ENCODE measurements at places on chromosomes 2 and 18. TPM values are rescaled to one million over a fixed set of nuclear protein-coding genes. Genes with fewer than 3 reads are reported as not detected.

- no peaks in the 10 kb centered on the region for H3K36me3 ChIP-seq
- H3K4me1 ChIP-seq: no peaks in the 10 kb centered on the region
- no peak overlapping the region for H3K27ac ChIP-seq
- DNase-seq: no peak
- no peak overlapping the region for H3K4me3 ChIP-seq
Measured at GRCh38 chr18:45748501-45748900, 24.5 kb downstream of the SLC14A1 start.

DNA sequence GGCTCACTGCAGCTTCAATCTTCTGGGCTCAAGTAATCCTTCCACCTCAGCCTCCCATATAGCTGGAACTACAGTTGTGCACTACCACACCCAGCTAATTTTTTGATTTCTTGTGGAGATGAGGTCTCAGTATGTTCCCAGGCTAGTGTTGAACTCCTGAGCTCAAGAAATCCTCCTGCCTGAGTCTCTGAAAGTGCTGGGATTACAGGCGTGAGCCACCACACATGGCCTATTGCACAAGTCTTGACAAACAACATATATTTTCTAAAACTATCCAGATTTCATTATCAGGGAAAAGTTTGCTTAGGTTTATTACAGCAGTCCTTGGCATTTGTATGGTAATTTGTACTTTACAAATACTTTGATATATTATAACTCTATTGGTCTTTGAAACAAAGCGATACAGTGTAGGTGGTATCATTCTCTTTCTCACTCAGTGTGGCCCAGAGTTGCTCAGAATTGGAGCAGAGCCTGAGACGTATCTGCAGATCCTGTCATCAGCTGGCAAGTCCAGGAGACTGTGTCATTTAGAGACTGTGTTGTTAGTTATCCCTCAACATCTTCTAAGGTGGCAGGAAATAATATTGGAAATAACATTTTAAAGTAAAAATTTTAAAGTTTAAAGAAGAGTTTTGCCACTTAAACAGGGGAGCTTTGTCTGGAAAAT is 41.4 kb downstream of the PDK1 start:
- DNase-seq: no peak
- no peak overlapping the region for H3K4me3 ChIP-seq
- no peaks in the 10 kb centered on the region for H3K27me3 ChIP-seq
- no peaks in the 10 kb centered on the region for H3K4me1 ChIP-seq

GRCh38 chr2:113351375-113352355 is 72.9 kb upstream of the PAX8 start:
- no peak for DNase-seq
- H3K27me3 ChIP-seq: no peaks in the 10 kb centered on the region
- no peaks in the 10 kb centered on the region for H3K4me1 ChIP-seq
- H3K27ac ChIP-seq: no peak overlapping the region
- H3K4me3 ChIP-seq: no peak overlapping the region

GRCh38 chr2:44884677-44885076 is 56.8 kb upstream of the SIX3 start:
- H3K27me3 ChIP-seq: peaks cover 31% of the 10 kb centered on the region
- H3K4me3 ChIP-seq: no peak overlapping the region

DNA sequence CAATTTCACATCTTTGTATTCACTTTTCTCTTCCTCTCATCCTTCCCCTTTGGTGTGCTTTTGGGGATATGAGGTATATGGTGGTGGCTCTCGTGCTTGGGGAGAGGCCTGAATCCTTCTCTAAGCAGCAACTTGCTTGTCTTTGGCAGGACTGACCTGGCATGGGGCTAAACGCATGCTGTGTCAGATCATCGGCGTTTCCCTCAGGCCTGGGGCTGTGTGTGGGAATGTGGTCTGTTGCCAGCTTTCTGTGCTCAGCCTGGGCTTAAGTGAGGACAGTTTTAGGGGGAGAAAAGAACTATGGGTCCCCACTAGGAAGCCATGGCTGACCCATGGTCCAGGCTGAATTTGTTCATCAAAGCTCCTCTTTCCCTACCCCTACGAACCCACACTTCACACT is 60.7 kb downstream of the TET3 start:
- no peak for DNase-seq
- no peak overlapping the region for H3K27ac ChIP-seq
- no peaks in the 10 kb centered on the region for H3K36me3 ChIP-seq
- H3K4me3 ChIP-seq: no peak overlapping the region

The CASP10 gene
- 0.87 TPM for total RNA-seq

DNA sequence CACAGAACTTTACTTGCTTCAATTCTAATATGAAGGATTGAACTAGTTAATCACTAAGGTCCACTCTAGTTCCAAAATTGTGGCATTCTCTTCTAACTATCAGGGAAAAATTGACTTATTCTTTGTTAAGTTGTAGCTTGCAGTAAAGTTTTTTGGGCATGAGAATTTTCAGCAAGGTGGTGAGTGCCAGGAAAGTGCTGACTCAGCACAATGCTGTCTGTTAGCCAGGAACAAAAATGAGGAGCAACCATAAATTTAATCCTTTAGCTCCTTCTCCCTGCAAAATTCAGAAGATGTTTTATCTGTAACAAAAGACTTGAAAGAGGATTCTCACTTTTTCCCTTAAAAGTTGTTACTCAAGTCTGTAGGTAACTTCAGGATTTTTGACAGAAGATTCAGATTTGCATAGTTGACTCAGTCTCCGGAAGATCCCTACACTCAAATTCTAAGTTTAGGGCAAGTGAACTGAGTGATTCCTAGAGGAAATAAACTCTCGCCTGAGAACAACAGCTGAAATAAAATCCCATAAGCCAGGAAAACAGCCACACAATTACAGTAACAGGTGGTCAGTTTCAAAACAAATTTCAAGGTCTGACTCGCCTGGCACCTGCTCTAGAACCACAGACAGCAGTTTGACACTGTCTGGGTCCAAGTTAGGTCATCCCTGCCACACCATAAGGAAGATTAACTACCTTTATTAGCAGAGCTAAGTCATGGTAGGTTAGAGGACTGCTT is 20.2 kb upstream of the DARS1 start:
- H3K27ac ChIP-seq: no peak overlapping the region
- DNase-seq: no peak
- H3K4me1 ChIP-seq: no peaks in the 10 kb centered on the region
- H3K27me3 ChIP-seq: no peaks in the 10 kb centered on the region

The FEV gene
- not detected for total RNA-seq

The ALLC gene
- total RNA-seq: not detected

- H3K4me3 ChIP-seq: no peak overlapping the region
- peaks cover 3% of the 10 kb centered on the region for H3K36me3 ChIP-seq
- DNase-seq: no peak
- H3K27ac ChIP-seq: no peak overlapping the region
- no peaks in the 10 kb centered on the region for H3K4me1 ChIP-seq
Measured at GRCh38 chr2:186522450-186522849, 36.4 kb downstream of the ZC3H15 start.

GRCh38 chr2:147068071-147068470 is 776.8 kb upstream of the ACVR2A start:
- no peak overlapping the region for H3K27ac ChIP-seq
- H3K4me3 ChIP-seq: no peak overlapping the region
- no peaks in the 10 kb centered on the region for H3K36me3 ChIP-seq
- no peaks in the 10 kb centered on the region for H3K27me3 ChIP-seq
- H3K4me1 ChIP-seq: no peaks in the 10 kb centered on the region
- no peak for DNase-seq

DNA sequence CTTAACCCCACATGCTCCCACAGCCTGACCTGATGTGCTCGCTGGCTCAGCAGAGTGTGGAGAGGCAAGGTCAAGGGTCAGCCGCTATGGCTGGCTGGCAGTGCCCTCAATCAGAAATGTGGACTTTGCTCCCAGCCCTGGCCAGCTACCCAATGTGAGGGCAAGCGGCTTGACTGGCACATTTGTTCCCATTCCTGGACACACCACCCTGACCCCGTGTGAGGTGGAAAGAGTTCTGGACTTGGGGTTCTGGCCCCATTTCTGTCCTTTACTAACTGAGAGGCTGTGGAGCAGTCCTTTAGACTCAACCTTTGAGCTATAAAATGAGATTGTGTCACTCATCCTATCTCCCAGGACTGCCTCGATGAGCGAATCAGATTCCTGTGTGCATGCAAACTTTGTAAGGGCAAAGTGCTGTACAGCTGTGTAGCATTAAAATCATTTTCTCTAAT is 9.1 kb downstream of the THNSL2 start:
- H3K36me3 ChIP-seq: no peaks in the 10 kb centered on the region
- H3K27me3 ChIP-seq: no peaks in the 10 kb centered on the region
- no peaks in the 10 kb centered on the region for H3K4me1 ChIP-seq
- no peak overlapping the region for H3K27ac ChIP-seq

- peaks cover 27% of the 10 kb centered on the region for H3K4me1 ChIP-seq
- DNase-seq: no peak
- no peak overlapping the region for H3K4me3 ChIP-seq
- no peak overlapping the region for H3K27ac ChIP-seq
- no peaks in the 10 kb centered on the region for H3K36me3 ChIP-seq
Measured at GRCh38 chr18:22165603-22166068, 3.8 kb upstream of the GATA6 start.

The TCF4 gene
- 2.3 TPM for total RNA-seq

The PAX8 gene
- total RNA-seq: 0.15 TPM

GRCh38 chr2:190467575-190468083 is 59.5 kb downstream of the MFSD6 start:
- H3K27me3 ChIP-seq: no peaks in the 10 kb centered on the region
- H3K4me1 ChIP-seq: peaks cover 3% of the 10 kb centered on the region
- no peak overlapping the region for H3K27ac ChIP-seq
- H3K4me3 ChIP-seq: no peak overlapping the region
- no peaks in the 10 kb centered on the region for H3K36me3 ChIP-seq

DNA sequence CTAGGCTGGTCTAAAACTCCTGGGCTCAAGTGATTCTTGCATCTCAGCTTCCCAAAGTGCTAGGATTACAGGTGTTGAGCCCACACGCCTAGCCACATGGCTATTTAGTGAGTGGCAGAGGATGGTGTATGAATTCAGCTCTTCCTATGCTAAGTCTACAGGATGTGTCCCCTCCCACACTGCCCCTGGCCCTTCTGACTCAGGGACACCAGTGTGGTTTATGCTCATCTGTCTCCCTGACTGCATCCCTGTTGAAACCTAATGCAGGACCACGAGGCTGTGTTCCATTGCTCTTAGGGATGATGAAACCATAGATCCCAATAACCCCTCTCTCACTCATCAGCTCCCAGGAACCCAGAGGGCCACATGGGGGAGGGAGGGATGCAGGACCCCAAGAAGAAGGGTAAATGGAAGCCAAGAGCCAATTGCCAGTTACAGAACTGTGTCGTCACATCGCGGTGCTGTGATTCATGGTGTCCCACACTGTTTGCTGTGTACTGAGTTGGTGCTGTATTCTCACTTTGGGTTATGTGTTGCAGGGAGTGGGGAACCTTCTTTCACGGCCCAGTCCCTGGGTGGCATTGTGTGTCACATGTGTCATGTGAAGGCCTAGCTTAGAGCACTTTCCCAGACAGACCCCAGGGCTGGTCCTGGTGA is 102.9 kb upstream of the HAAO start:
- no peak overlapping the region for H3K27ac ChIP-seq
- H3K27me3 ChIP-seq: 0 out of 2 replicates have a peak, but pooled peaks cover 2% of the 10 kb centered on the region
- DNase-seq: no peak
- no peaks in the 10 kb centered on the region for H3K4me1 ChIP-seq

The GALNT3 gene
- 0.10 TPM for total RNA-seq

- H3K4me1 ChIP-seq: no peaks in the 10 kb centered on the region
- no peak overlapping the region for H3K4me3 ChIP-seq
- no peaks in the 10 kb centered on the region for H3K27me3 ChIP-seq
- H3K27ac ChIP-seq: no peak overlapping the region
Measured at GRCh38 chr2:170056900-170057299, 121.0 kb upstream of the MYO3B start.

The MYO7B gene
- 0.15 TPM for total RNA-seq

The ADRA2B gene
- 0.28 TPM for total RNA-seq

DNA sequence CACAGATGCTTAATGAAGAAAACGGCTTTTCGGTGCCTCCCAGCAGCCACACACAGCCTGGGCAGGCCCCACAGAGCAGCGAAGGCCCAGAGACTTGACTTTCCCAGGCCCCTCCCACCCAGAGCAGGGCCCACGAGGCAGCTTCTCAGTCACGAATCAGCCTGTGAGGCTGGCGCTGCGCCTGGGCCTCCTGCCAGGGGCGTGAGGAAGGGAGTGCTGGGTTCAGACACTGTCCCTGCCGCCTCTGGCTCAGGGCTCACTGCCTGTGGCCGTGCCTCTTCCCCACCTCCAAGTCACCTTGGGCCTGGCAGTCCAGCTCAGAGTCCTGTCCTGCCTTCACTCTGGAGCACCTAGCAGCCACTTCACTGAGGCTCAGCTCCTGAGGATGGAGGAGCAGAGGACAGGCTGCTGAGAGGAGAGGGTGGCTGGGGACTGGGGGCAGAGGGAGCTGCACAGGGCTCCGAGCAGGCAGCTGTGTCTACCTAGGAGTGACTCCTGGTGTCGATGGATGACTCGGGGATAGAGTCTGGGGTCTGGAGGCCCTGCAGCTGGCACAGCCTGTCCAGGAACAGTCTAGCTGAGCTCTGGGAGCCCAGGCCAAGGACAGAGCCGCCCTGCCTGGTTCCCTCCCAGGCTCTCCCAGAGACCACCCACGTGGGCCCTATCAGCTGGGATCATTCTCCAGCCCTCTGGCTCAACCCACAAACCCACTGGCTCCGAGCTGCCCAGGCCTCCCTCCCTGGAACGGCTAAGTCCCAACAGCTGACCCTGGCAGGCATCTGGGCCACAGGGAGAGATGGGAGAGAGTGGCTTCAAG is 36.4 kb upstream of the FOSL2 start:
- H3K36me3 ChIP-seq: no peaks in the 10 kb centered on the region
- no peak overlapping the region for H3K27ac ChIP-seq
- H3K4me1 ChIP-seq: no peaks in the 10 kb centered on the region

The DNER gene
- 0.31 TPM for total RNA-seq

- no peak overlapping the region for H3K4me3 ChIP-seq
- no peak overlapping the region for H3K27ac ChIP-seq
- H3K27me3 ChIP-seq: no peaks in the 10 kb centered on the region
- peaks cover 30% of the 10 kb centered on the region for H3K4me1 ChIP-seq
- DNase-seq: no peak
Measured at GRCh38 chr2:241885291-241885945, 15.9 kb downstream of the RTP5 start.

GRCh38 chr2:204718607-204719006 is 173.3 kb downstream of the PARD3B start:
- DNase-seq: no peak
- H3K4me3 ChIP-seq: no peak overlapping the region
- no peaks in the 10 kb centered on the region for H3K4me1 ChIP-seq
- no peaks in the 10 kb centered on the region for H3K36me3 ChIP-seq
- H3K27ac ChIP-seq: no peak overlapping the region

- H3K27ac ChIP-seq: no peak overlapping the region
- H3K4me1 ChIP-seq: peaks cover 13% of the 10 kb centered on the region
- no peaks in the 10 kb centered on the region for H3K27me3 ChIP-seq
- H3K4me3 ChIP-seq: no peak overlapping the region
- DNase-seq: no peak
- H3K36me3 ChIP-seq: no peaks in the 10 kb centered on the region
Measured at GRCh38 chr2:23553561-23553960, 168.6 kb downstream of the KLHL29 start.

The EPC2 gene
- total RNA-seq: 30.2 TPM

- H3K27ac ChIP-seq: no peak overlapping the region
- H3K27me3 ChIP-seq: no peaks in the 10 kb centered on the region
- H3K4me3 ChIP-seq: no peak overlapping the region
- H3K36me3 ChIP-seq: no peaks in the 10 kb centered on the region
- no peaks in the 10 kb centered on the region for H3K4me1 ChIP-seq
- DNase-seq: no peak
Measured at GRCh38 chr18:69998523-69998987, 50.9 kb upstream of the CD226 start.

The FZD7 gene
- total RNA-seq: 38.1 TPM

Data from Panc1 (cell line).